ENCODE measurements at places on chromosomes 11 and 22.
A peak's percentile ranks its signal among the peaks of the same experiment; 100 is the strongest.

DNA sequence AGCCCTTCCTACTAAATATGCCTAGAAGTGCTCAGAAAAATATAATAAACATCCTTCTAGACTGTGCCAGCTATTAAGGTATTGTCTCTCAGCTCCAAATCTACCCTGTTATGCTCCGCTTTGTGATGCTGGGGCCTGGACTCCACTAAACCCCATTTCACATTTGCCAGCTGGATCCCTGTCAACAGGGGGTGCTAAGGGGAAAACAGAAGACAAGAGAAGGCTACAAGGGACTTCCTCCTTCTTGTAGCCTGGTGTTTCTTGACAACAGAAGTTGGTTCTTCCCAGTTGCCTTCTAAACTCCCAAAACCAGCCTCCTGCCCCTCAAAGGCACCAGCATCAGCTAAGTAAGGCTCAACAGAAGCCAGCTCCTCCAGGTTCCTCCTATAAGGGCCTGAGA is 5.2 kb downstream of the NUMA1 start:
- no peak for DNase-seq

DNA sequence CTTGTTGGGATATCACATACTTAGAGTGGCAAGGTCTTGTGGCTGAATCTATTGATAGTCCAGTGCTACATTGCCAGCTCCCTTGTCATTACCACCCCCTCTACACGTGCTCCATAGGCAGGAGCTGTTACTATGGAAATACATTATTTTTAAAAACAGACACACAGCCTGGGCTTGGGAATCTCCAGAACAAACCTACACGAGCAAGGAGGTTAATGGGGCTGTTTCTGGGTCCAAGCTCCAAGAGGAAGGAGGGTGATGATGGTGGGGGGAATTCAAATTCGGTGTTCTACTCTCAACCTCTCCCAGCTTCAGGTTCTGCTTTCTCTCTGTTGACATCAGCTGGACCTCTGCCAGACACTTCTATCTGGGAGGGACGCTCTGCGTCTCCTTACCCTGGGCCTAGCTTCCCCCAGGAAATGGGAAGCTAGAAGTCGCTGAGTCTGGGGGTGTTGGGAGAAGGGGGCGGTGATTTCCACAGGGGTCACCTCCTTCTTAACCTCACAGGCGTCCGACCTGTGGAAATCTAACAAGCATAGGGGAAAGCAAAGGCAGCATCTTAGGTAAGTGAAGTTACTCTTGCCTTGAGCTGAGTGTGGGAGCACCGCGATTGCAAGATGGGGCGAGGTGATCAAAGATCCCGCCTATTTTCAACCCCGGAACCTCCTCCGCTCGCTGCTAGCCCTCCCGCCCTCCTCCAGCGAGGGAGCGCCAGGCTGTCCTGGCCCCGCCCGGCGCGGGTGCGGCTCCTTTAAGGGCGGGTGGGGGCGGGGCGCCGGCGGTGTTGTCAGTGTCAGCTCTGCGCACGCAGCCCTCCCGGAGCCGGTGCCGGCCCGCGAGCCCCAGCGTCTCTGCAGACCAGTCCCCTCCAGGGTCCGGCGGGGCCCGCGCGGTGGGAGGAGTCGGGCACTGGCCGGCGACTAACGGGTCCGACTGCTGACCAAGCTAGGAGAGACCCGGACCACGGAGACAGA is at the start of gene C2CD2L:
TSS of gene C2CD2L (plus strand) at position 781 of the 974 bp plus-strand sequence. CDS start 398 bp downstream, outside the sequence.
- DNase-seq: peak; percentile 95

- no peak for DNase-seq
These were observed 215.3 kb upstream of the TBCEL start for GRCh38 chr11:120808616-120809050.

DNA sequence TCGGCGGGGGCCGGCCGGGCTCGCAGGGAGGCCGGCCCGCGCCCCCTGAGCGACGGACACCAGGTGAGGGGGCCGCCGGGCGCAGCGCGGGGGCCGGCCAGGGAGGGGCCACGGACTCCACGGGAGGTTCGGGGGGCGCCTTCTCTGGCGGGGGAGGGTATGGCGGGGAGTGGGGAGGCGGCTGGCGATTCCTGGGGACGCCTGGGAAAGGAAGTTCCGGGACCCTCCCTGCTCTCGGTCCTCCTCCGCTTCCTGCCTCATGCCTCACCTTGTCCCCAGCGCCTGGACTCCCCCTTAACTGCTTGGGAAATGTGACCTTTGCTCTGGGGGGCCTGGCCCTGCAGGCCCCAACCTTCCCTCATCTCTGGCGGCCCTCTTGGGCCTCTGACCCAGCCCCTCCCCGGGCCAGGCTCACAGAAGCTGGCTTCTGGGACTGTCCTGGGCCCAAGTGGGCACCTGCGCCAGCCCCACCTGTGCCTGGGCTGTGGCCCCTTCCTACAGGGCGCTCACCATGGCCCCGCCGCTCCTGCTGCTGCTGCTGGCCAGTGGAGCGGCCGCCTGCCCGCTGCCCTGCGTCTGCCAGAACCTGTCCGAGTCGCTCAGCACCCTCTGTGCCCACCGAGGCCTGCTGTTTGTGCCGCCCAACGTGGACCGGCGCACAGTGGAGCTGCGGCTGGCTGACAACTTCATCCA is 516 bp downstream of the LRFN4 start:
- DNase-seq: no peak

DNA sequence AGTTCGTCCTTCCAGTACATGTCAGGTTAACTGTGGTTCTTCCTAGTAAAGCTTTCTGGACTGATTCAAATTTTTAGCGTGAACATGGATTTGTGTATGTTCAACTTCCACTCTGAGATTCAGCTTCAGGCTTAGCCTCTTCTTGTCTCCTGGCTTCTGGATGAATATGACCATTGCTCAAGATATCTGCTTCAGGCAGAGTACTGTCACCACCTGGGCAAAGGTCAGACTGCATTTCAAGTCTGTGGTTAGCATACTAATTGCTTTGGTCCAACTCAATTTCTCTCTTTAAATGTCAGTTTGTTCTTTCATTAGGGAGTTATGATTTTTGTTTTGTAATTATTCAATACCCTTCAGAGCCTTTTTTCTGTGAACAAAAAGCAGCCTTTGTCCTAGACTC is 440.0 kb downstream of the NELL1 start:
- DNase-seq: no peak

- DNase-seq: no peak
These were observed 42.3 kb upstream of the NFRKB start for GRCh38 chr11:129937592-129938238.

- DNase-seq: no peak
These were observed 29.9 kb upstream of the BSX start for GRCh38 chr11:123011510-123011909.

DNA sequence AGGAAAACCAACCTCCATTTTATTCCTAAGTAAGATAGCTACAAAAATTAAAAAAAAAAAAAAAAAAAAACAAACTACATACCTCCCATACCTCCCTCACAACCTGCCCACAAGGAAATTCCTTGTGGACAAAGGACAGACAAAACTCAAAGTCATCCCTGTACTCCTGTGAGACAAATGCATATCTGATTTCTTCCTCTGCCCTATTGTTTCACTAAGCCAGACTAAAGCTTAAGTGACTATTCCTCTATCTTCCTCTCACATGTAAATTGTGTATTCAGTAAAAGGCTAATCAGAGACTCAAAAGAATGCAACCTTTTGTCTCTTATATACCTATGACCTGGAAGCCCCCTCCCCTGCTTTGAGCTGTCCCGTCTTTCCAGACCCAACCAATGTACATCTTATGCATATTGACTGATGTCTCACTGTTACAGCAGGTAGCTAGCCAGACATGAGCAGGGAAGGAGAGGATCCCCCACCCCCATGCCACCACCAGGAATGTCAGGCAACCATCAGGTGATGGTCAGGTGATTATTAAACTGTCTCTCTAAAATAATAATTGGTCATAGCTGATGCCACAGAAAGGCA is 289.4 kb downstream of the SBF2 start:
- no peak for DNase-seq

- DNase-seq: peak; percentile 46
These were observed 81.6 kb upstream of the SUSD2 start for GRCh38 chr22:24099666-24100065.

DNA sequence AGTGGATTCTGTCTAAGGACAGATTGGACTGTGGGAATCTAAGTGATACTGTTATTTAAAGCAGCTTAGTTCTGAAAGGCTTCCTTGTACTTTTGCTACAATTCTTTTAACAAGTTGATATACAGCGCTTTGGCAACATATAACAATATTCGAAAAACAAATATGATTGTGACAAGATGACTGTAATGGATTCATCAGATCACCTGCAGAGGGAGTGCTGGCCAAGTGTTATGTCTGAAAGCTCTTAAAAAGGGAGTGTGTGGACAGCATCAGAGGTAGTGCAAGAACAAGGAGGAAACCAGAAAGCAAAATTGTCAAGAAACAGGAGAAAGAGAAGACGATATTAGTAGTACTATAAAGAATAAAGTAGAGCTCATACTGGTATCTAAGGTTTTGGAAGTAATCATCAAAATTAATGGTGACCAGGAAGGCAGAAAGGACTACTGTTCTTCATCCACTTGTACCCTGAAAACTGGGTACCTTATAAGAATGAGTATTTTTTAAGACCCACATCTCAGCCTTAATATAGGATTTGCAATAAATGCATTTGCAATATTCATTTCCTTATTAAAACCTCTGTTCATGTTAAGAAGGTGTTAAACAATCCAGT is 1112.0 kb upstream of the CCDC90B start:
- no peak for DNase-seq

DNA sequence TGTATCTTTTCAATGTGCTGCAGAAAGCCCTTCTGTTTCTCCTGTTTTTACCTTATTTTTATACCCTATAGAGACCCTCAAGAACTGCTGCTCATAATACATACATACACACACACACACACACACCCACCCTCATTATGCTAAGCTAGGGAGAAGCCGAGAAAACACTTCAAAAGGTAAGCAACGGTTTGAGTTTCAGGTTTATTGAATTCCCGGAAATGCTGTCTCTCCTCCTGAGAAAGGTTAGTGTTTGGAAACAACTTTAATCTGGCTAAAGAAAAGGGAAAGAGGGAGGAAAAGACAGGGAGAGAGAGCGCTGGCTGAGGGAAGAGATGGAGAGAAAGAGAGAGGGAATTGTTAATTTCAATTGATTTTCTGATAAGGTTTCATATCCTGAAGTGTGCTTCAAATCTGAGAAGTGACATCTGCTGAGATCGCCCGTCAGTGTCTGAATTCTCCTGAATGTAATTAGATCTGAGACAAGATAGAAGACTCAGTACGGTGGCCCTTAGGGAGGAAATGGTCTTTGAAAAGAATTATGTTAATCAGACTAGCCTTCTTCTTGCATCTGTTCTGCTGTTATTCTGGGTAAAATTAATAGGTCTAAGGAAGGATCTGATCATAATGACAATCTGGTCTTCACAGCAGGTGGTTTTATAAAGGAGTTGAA is 169.1 kb downstream of the NXPE2 start:
- DNase-seq: no peak

- no peak for DNase-seq
These were observed 14.8 kb downstream of the NECTIN1 start for GRCh38 chr11:119714189-119714588.

DNA sequence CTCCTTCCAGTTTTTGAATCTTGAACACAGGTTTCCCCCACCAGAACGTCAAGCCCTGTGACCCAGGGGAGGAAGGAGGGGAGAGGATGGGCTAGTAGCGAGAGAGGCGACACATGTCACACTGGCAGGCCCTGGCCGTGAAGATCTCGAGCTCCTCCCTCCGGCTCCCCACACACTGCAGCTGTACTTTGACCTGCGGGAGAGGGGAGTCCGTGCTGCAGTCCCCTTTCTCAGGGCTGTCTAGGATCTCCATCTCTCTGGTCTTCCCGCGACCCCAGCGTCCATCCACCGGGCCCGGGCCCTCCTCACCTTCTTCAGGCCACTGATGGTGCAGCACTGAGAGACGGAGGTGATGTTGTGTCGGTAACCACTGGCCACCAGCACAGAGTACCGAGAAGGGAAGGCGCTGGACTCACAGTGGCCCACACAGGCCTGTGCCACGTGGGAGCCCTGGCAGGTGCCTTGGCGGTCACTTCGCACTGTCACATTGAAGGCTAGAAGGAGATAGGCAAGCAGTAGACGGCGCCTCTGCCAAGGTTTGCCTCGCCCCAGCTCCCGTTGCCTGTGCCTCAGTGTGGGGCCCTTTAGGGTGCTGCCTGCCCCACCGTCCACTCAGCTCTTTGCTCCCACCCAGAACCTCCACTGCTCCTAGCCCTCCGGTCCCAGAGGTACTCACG is 873 bp downstream of the GPHA2 start:
- no peak for DNase-seq

DNA sequence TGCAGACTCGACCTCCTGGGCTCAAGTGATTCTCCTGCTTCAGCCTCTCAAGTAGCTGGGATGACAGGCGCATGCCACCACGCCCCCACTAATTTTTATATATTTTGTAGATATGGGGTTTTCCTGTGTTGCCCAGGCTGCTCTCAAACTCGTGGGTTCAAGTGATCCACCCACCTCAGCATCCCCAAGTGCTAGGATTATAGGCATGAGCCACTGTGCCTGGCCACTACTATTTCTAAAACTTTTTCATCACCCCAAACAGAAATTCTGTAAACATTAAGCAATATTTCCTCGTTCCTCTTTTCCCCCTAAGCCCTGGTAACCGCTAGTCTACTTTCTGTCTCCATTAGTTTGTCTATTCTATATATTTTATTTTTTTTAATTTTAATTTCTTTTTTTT is 9.0 kb upstream of the ATG16L2 start:
- no peak for DNase-seq

- no peak for DNase-seq
These were observed 37.5 kb downstream of the ADAMTS15 start for GRCh38 chr11:130485983-130486382.

- no peak for DNase-seq
These were observed 34.4 kb upstream of the YWHAH start for GRCh38 chr22:31909977-31910376.

GRCh38 chr11:70538641-70539359 is 140.5 kb downstream of the CTTN start:
- DNase-seq: no peak

- no peak for DNase-seq
These were observed 7.7 kb upstream of the APLP2 start for GRCh38 chr11:130062026-130062425.

DNA sequence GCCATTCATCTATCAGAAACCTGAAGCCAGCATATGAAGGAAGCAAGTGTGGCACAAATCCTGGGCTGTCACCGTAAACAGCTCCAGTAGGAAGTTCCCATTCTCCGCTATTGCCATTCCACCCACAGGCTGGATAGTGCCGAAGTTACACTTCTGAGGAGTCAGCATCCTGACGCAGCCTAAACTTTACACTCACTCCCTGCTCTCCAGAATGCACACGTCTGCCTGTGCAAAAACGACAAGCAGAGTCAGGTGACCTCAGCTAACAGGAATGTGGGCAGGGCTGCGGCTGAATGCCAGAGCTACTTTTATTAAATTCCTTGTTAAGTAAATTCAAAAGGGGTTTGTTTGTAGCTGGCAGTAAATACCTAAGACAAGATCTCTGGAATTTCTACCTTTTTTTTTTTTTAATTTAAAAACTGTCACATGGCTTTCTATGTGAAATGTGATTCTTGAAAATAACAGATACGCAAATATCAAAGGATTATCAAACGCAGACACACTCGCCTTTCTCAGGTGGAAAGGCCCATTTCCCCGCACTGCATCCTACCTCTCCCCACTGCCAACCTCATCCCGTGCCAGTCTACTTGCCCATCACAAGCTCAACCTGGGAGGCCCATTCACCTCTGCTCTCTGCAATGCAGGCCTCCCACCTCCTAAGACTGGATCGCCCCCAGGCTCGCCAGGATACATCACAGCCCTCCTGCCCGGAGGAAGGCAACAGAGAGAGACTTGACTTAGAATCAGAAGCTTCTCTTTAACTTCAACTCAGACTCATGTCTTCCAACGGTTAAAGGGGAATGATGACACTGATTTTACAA is 33.5 kb downstream of the NFRKB start:
- DNase-seq: peak; percentile 55

Measured in right hindlimb (tissue), 1 donor.